ENCODE measurements at places on chromosomes 6 and 20.

DNA sequence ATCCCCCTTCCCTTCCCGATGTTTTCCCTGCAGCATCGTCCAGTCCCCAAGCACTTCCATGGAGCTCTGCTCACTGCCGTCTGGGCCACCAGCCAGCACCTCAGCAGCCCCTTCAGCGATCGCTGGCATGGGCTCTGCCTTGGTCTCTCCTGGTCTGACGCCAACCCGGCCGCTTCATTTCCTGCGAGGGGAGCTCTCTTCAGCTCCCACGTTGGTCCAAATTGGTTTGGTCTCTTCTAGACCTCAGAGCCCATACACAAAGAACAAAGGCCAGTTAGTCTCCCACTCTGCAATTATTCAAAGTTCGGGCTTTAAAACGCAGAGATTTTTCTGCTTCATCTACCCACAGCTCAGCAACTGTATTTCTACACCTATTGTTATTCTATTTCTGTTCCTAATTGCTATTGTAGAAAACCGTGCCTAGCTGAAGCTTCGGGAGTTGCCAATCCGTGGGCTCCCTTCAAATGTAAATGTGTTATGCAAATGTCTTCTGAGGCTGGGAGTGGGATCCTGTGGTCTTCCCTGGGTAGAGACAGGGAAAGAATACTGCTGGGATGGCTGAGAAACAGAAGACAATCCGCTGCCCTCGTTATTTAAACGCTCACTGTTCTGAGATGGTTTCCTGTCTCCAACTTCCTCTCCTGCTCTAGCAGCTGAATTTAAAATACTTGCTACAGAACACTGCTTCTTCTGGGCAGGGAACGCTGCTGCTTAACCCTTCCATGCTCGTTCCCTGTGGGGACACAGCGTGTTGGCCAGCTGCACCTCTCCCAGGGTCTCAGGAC is 154.2 kb upstream of the QKI start:
- DNase-seq: no peak

DNA sequence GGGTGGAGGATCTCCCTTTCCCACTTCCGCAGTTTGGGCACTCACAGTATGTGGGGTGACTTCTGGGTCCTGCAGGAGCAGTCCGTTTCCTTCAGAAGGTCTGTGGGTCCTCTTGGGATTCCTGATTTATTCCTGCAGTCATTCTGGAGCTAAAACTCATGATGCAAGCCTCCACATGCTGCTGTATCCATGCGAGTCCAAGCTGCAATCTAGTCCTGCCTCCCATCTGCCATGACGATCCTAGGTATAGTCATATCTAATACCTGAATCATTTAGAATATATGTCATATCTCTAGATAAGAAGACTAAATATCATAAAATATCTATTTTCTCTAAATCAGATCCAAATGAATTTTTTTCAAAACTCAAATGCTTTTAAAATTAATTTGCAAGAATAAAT is 103.4 kb upstream of the AHI1 start:
- no peak for DNase-seq

DNA sequence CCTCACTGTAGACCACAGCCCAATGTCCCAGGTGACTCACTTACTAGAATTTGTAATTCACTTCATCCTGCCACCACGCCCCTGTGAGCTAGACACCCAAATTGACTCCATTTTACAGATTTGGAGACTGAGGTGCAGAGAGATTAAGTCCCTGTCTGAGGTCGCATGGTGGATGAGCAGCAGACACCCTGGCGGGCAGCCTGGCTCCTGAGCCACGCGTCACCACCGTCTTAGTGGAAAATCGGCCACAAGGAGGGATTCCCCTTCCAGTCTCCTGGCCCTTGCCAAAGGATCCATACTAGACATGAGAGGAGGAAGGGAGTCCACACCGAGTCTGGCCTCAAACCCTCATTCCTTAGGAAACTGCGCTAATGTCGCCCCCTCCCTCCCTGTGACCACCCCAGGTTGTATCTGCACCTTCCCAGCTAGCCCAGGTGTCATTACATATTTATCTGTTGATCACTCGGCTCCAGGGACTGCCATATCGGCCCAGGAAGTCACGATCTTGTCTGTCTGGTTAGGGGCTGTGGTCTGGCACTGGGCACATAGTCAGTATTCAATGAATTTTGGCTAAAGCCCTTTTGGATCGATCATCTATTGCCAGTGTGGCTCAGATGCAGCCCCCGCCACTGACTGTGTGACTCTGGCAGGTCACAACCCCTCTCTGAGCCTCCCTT is 25.7 kb upstream of the PTGIS start:
- DNase-seq: no peak

DNA sequence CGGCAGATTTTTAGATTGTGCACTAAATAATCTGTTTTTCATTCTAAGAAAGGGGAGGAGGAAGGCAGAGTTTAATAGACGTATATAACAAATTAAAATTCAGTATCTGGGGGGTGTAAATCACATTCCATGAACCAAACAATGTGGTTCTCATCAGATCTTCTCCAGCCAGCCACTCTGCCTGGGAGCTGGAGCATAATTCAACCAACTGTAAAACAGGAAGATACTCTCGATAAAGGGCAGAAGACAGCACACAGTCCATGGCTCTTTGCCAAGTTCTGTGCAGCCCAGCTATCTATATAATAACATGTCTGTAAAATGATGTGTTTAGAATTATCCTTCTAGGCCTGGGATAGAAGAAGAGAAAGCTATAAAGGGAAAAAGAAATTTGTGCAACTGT is 289.9 kb upstream of the ZFP64 start:
- DNase-seq: no peak

DNA sequence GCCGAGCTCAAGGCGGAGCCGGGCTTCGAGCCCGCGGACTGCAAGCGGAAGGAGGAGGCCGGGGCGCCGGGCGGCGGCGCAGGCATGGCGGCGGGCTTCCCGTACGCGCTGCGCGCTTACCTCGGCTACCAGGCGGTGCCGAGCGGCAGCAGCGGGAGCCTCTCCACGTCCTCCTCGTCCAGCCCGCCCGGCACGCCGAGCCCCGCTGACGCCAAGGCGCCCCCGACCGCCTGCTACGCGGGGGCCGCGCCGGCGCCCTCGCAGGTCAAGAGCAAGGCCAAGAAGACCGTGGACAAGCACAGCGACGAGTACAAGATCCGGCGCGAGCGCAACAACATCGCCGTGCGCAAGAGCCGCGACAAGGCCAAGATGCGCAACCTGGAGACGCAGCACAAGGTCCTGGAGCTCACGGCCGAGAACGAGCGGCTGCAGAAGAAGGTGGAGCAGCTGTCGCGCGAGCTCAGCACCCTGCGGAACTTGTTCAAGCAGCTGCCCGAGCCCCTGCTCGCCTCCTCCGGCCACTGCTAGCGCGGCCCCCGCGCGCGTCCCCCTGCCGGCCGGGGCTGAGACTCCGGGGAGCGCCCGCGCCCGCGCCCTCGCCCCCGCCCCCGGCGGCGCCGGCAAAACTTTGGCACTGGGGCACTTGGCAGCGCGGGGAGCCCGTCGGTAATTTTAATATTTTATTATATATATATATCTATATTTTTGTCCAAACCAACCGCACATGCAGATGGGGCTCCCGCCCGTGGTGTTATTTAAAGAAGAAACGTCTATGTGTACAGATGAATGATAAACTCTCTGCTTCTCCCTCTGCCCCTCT is 1.1 kb downstream of the CEBPB start:
- DNase-seq: peak; percentile 60

- no peak for DNase-seq
Observed at GRCh38 chr6:12173181-12173580, 117.0 kb upstream of the EDN1 start.

GRCh38 chr20:21901470-21902275 is 196.2 kb downstream of the PAX1 start:
- no peak for DNase-seq
